Stimulated activated naive CD4-positive, alpha-beta T cell (primary cell): ENCODE measurements at places on chromosomes 5 and 9.

GRCh38 chr9:134209731-134210311, 45.5 kb upstream of the RNU6ATAC start:
- DNase-seq: no peak

DNA sequence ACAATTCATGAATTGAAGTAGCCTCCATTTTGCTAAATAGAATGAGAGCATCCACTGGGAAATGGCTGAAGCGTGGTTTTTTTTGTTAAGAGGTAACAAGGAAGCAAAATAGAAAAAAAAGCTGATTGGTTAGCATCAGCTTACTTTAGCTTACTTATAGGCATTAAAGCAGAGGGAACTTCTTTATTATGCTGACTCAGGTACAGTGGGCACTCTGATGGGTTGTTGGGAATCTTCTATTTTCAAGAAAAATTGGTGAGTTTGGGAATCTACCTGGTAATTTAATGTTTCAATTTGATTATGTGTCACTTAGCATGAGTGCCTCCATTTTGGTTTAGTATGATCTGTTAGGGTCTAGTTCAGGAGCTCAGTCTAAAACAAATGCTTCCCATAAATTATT, 289.6 kb downstream of the ANXA1 start:
- no peak for DNase-seq

DNA sequence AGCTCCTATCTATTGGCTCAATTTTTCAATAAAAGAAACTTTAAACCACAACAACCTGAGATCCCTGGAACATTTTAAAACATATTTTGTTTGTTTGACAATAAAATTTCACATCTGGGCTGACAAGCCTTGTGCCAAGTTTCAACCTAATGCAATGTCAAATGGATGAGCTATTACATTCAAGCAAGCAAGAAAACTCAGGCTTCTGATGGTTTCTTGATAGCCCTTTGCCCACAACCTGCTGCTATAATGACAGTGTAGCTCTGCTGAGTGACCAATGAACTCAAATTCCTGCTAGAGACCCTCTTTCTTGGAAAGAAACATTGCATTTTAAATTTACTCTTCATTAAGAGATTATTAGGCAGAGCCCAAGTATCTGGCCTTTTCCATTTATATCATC, 472.9 kb downstream of the ARHGEF28 start:
- no peak for DNase-seq

- DNase-seq: peak; percentile 23
Measured at GRCh38 chr9:4923580-4924544, 61.2 kb upstream of the JAK2 start.

DNA sequence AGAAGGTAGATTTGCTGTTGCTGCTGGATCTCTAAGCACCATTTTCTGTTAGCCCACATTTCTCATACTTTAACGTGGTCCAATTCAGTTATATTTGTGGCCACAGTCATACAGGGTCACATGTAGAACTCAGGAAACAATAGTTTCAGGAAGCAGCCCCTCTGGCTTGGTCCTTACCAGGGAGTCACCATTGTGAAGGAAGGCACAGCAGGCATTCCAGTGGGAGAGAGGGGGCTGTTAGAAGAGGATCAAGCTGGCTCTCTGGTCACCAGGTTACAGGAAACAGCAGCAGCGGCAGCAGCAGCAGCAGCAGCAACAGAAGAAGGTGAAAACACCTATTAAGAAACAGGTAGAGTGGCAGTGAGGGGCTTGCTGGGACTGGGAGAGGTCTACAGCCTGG, 14.5 kb downstream of the C9orf43 start:
- no peak for DNase-seq

GRCh38 chr9:106333481-106333880, 529.5 kb upstream of the ZNF462 start:
- DNase-seq: no peak

GRCh38 chr9:133349965-133350616, 2.1 kb downstream of the RPL7A start:
- no peak for DNase-seq

DNA sequence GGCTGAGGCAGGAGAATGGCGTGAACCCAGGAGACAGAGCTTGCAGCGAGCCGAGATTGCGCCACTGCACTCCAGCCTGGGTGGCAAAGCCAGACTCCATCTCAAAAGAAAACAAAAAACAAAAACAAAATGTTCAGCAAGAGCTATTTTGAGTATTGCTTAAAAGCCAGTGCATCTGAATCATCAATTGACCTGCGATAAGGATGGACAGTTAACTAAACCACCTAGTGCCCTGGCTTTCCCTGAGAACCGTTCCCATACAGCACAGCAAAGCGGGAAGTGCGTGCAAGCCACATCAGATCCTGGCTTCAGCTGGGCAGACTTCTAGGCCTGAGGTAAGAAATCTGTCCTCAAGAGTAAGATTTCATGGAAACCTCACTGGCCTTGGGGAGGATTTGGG, 2.7 kb downstream of the DYNC2I2 start:
- no peak for DNase-seq

GRCh38 chr9:21607576-21607975, 125.5 kb upstream of the IFNE start:
- DNase-seq: no peak

GRCh38 chr9:89358376-89358916, 40.1 kb downstream of the SECISBP2 start:
- DNase-seq: no peak

- no peak for DNase-seq
Measured at GRCh38 chr5:31863991-31864411, 225.1 kb downstream of the PDZD2 start.

GRCh38 chr9:121699571-121700164, 48.2 kb downstream of the DAB2IP start:
- no peak for DNase-seq
